ENCODE measurements at places on chromosomes 12 and 14.

- H3K27ac ChIP-seq, result no peak overlapping the region
- H3K4me1 ChIP-seq, result peaks cover 39% of the 10 kb centered on the region
- H3K27me3 ChIP-seq, result no peaks in the 10 kb centered on the region
- DNase-seq, result no peak
- H3K36me3 ChIP-seq, result peaks cover 29% of the 10 kb centered on the region
Observed at GRCh38 chr12:124049451-124050094, 76.6 kb downstream of the ZNF664 start.

DNA sequence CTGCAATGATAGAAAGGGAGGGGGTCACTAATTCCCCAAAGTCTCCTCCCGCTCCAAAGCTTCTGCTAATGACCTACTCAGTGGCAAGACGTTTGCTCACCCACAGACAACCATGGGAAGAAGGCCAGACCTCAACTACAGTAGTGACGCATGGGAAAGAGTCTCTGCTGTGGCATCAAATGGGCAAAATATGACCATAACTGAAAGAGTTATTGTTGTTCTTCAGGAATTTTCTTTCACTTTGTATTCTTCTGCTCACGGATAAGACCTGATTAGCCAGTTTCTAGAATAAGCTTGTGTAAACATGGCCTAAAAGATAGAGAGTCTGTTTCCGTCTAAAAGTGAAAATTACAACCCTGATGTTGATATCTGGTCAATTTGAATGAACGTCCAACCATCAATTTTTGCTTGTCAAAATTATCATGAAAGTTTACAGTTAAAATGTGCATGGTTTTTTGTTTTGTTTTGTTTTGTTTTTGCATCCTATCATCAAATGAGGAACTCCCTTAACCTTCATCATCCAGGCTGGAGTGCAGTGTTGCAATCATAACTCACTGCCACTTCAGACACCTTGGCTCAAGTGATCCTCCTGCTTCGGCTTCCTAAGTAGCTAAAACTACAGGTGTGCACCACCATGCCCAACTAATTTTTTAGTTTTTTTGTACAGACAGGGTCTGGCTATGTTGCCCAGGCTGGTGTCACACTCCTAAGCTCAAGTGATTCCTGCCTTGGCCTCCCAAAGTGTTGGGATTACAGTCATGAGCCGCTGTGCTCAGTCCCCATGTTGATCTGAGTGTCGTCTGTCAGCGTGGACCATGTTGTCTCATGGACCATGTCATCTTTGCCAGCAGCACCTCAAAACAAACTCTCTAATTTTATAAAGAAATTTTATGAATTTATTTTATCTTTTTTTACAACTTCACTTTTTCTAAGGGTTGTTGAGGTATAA is 7.0 kb downstream of the KRT6B start:
- no peak overlapping the region for H3K27ac ChIP-seq
- no peak for DNase-seq

GRCh38 chr12:29201296-29201695 is 52.2 kb downstream of the FAR2 start:
- H3K27ac ChIP-seq, result no peak overlapping the region
- no peak overlapping the region for H3K4me3 ChIP-seq
- H3K27me3 ChIP-seq, result no peaks in the 10 kb centered on the region
- no peaks in the 10 kb centered on the region for H3K4me1 ChIP-seq
- no peak for DNase-seq

DNA sequence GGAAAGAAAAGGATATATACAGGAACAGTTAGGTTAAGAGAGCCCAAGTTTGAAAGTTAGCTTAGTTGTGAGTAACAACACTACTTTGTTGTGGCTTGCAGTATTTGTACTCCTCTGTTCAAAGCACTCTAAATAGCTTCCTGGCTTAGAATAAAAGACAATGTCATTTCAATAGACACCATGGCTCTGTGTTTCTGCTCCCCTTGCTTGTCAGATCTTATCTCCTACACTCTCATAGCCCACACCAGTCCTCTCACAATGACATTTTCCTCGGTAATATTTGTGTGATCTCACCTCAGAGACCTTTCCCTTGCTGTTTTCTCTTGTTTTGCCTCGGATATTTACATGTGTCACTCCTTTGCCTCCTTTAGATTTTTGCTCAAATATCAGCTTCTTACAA is 418.4 kb downstream of the MDGA2 start:
- no peaks in the 10 kb centered on the region for H3K27me3 ChIP-seq
- no peak overlapping the region for H3K4me3 ChIP-seq
- DNase-seq, result no peak
- H3K4me1 ChIP-seq, result peaks cover 2% of the 10 kb centered on the region
- H3K27ac ChIP-seq, result no peak overlapping the region

DNA sequence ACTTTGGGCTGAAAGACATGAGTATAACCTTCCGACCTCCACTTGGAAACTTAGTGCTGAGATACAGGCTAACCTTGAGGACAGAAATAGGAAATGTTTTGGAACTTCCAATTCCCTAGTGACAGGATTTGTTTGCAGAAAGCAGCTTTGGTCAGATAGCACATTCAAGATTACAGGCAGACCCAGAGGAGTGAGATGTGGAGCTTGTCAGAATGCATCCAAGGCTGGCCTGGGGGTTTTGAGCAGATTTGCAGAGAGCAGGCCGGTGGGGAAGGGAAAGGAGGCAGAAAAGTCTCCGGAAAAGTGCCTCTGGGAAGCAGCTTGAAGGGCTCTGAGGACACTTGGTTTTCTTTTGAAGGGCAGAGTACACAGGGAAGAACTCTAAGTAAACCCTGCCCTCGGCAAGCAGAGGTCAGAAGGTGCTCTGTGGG is 180.3 kb downstream of the ETV6 start:
- H3K27ac ChIP-seq, result no peak overlapping the region
- H3K4me1 ChIP-seq, result peaks cover 20% of the 10 kb centered on the region
- no peaks in the 10 kb centered on the region for H3K27me3 ChIP-seq
- no peak for DNase-seq
- peaks cover 4% of the 10 kb centered on the region for H3K36me3 ChIP-seq

GRCh38 chr14:92626041-92626440 is 112.5 kb downstream of the RIN3 start:
- no peaks in the 10 kb centered on the region for H3K27me3 ChIP-seq
- no peak for DNase-seq
- H3K27ac ChIP-seq, result no peak overlapping the region
- no peaks in the 10 kb centered on the region for H3K4me1 ChIP-seq

- H3K4me1 ChIP-seq, result peaks cover 21% of the 10 kb centered on the region
- no peak for DNase-seq
- peak overlapping the region; percentile 87 for H3K27ac ChIP-seq
- no peaks in the 10 kb centered on the region for H3K36me3 ChIP-seq
Observed at GRCh38 chr12:2384533-2385351, 332.0 kb downstream of the CACNA1C start.

- no peaks in the 10 kb centered on the region for H3K4me1 ChIP-seq
- peaks cover 8% of the 10 kb centered on the region for H3K36me3 ChIP-seq
- H3K4me3 ChIP-seq, result no peak overlapping the region
- DNase-seq, result no peak
- H3K27me3 ChIP-seq, result no peaks in the 10 kb centered on the region
Observed at GRCh38 chr14:100503251-100503650, 84.0 kb downstream of the BEGAIN start.

GRCh38 chr14:24329736-24330135 is 5.1 kb downstream of the ADCY4 start:
- H3K27me3 ChIP-seq, result peaks cover 37% of the 10 kb centered on the region
- H3K4me1 ChIP-seq, result peaks cover 13% of the 10 kb centered on the region
- H3K4me3 ChIP-seq, result no peak overlapping the region
- H3K27ac ChIP-seq, result no peak overlapping the region

- H3K27me3 ChIP-seq, result no peaks in the 10 kb centered on the region
- DNase-seq, result no peak
- no peak overlapping the region for H3K27ac ChIP-seq
Observed at GRCh38 chr12:33529031-33529430, 89.4 kb upstream of the SYT10 start.

DNA sequence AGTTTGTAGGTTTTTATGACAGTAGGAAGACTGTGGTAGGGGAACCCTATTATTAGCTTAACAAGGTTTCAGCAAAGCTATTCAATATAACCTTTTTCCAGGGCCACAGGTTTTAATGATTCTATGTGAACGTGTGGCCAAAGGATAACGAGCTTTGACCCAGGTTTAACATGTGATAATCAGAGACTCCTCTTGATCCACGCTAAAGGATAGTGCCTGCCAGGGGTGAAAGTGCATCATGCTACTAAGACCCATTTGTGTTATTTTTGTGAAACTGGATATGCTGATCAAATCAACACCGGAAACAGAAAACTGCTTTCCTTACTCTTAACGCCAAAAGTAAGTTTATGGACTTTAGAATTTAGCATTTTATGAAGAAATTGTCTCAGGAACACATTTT is 909 bp upstream of the TAOK3 start:
- peaks cover 24% of the 10 kb centered on the region for H3K27me3 ChIP-seq
- H3K36me3 ChIP-seq, result no peaks in the 10 kb centered on the region
- H3K4me3 ChIP-seq, result peak overlapping the region; percentile 92
- DNase-seq, result no peak
- peaks cover 40% of the 10 kb centered on the region for H3K4me1 ChIP-seq

DNA sequence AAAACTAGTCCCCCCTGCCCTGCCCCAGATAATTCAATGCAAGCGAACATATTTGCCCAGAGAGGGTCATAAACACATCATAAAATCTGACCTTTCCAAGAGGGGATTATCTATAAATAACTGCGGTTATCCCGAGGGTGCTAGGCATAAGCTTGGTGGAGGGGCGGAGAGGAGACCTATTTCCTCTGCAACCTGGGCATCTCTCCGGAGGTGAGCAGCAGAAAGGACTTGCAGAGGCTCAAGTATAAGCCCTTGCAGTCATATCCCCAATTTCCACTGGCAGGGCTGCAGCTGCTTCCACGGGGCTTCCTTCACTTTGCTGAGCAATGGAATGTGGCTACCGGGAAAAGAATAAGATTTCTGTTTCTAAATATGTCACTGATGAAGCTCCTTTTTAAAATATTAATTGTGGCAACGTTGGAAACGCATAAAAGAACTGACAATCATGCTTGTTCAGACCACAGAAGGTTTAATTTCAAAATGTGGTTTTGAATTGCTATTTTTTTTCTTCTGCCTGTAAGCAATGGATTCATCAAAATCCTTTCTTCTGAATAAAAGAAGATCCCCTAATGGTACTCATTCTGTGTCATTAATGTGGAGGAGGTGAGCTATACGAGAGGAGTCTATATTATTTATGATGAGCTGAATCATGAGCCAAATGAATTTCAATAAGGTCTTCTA is 268.9 kb upstream of the ATP2B1 start:
- no peak overlapping the region for H3K4me3 ChIP-seq
- no peaks in the 10 kb centered on the region for H3K27me3 ChIP-seq
- no peak for DNase-seq
- peaks cover 44% of the 10 kb centered on the region for H3K4me1 ChIP-seq

DNA sequence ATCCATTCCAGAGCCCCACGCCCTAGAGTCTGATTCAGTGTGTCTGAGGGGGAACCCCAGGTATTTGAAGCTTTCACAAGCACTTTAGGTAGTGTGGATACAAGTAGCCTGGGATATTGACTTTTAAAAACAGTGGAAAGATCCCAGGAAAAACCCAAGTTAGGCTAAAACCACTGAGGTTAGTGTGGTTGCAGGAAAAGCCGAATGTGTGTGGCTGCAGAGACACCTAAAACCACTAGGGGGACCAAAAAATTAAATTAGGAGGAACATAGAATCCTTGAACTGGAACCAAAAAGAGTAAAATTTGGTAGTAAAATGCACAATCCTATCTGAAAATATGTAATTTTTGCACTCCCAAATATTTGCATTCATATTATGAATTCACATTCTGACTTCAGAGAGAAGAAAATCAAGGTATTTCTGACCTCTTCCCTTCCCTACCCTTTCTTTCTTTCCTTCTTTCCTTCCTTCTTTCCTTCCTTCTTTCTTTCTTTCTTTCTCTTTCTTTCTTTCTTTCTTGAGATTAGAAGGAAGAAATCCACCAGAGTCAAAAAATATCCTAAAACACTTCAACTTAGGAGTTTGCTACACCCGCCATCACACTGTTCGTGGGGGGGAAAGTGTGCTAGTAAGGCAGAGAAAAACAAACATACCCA is 37.8 kb downstream of the SLCO1A2 start:
- no peaks in the 10 kb centered on the region for H3K36me3 ChIP-seq
- H3K27ac ChIP-seq, result no peak overlapping the region
- H3K4me1 ChIP-seq, result no peaks in the 10 kb centered on the region
- H3K4me3 ChIP-seq, result no peak overlapping the region
- no peaks in the 10 kb centered on the region for H3K27me3 ChIP-seq

DNA sequence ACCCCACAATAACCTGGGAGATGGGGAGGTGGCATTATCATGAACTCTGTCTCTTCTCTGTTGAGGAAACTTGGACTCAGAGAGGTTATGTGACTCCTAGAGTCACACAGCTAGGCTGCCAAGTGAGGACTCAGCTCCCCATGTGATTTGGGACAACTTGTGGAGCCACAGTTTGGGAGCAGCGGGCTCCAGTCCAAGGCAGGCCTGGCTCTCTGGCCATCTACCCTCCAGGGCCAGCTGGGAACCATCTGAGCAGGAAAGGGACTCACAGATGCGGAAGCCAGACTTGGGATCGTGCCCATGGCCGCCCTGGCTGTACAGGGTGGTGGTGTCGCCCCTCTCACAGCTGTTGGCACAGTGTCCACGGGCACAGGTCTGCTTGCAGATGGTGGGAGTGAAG is 59.1 kb downstream of the ISCA2 start:
- H3K4me1 ChIP-seq, result peaks cover 14% of the 10 kb centered on the region
- no peak overlapping the region for H3K27ac ChIP-seq
- no peaks in the 10 kb centered on the region for H3K27me3 ChIP-seq
- no peak overlapping the region for H3K4me3 ChIP-seq
- no peak for DNase-seq

DNA sequence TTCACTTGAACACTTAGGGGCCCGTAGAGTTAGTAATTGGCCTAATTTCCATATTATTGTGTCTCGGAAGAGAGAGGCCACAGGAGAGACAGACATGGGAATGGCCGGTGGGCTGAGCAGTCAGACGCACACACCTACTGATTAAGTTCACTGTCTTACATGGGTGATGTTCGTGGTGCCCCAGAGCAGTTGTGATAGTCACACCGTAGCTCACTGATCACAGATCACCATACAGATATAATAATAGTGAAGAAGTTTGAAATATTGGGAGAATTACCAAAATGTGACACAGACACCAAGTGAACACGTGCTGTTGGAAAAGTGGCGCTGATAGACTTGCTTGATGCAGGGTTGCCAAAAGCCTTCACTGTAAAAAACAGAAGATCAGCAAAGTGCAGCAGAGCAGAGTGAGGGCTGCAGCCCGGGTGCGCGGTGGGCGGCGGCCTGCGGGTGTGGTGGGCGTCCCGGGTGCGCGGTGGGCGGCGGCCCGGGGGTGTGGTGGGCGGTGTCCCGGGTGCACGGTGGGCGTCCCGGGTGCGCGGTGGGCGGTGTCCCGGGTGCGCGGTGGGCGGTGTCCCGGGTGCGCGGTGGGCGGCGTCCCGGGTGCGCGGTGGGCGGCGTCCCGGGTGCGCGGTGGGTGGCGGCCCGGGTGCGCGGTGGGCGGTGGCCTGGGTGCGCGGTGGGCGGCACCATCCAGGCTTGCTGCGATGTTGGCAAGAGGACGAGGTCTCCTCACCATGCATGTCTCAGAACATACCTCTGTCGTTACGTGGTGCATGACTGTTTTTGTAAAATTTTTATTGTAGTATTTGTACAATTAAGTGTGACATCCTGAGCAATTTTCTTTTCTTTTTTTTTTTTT is 34.3 kb upstream of the TEX22 start:
- no peak overlapping the region for H3K27ac ChIP-seq
- H3K27me3 ChIP-seq, result no peaks in the 10 kb centered on the region
- peak overlapping the region; percentile 45 for H3K4me3 ChIP-seq
- peaks cover 4% of the 10 kb centered on the region for H3K4me1 ChIP-seq
- DNase-seq, result no peak
- peaks cover 22% of the 10 kb centered on the region for H3K36me3 ChIP-seq

Measured in mesothelial cell of epicardium (in vitro differentiated cells).